Left renal cortex interstitium (tissue), 4 donors: ENCODE measurements at places on chromosomes 7 and 10.

DNA sequence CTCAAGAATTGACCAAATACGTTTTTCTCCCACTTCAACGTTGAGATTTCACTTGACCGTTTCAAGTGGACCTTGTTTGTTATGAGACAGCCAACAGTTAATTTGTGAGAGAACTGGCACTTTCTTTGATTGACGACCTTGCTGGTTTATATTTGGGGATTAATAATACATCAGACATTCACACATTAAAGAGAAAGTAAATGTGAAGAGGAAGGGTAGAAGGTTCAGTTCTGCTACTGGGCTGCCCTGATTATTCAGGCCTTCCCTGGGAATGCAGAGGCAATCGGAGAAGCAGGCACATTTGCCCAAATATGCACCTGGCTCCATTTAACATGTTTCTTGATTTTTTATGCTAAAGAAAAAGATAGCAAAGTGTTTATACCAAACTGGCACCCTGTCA is 114.1 kb downstream of the POU6F2 start:
- no peak for DNase-seq

GRCh38 chr7:7577888-7578287 is 11.2 kb downstream of the MIOS start:
- no peak for DNase-seq

DNA sequence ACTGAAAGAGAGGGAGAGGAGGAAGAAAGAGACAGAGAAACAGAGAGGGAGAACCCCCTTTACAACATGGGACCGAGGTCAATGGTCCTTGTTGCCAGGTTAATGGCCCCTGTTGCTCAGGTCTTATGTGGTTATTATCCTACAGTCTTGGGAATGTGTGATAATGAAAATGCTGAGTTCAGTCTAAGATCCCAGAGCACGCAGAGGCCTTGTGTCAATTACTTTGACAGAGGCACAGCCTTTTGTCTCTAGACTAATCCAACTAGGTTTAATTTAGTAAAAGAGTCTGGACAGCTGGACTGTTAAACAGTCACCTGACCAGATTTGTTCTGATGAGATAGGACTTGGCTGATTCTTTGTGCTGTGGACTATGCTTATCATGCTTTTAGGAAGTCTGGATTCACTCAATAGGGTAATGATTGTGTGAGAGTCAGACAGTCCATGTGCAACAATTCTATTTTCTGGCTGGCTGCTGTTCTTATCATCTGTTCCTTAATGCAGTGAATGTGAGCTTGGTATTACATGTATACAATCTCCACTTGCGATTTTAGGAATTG is 157.4 kb upstream of the MAGI2 start:
- DNase-seq: no peak

DNA sequence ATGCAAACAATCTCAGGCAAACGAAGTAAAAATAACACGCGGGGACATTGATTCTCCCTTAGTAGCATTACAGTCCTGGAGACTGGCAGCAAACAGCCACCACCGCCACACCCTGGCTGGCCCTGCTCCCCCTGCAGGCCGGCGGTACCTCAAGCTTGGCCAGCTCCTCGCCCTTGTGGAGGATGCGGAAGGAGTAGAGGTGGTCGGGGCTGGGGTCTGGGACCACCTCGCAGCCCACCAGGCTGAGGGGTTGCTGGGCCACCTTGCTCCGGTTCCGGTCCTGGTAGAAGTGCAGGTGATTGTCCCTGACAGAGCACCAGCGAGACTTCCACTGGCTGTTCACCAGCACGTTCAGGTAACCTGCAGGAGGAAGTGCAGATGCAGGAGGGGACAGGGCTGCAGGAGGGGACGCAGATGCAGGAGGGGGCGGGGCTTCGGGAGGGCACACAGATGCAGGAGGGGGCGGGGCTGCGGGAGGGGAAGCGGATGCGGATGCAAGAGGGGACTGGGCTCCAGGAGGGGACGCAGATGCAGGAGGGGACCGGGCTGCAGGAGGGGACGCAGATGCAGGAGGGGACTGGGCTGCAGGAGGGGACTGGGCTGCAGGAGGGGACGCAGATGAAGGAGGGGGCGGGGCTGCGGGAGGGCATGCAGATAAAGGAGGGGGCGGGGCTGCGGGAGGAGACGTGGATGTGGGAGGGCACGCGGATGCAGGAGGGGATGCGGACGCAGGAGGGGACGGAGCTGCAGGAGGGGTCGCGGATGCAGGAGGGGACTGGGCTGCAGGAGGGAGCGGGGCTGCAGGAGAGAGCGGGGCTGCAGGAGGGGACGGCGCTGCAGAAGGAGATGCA is 65.7 kb downstream of the VWA2 start:
- DNase-seq: peak; percentile 22

DNA sequence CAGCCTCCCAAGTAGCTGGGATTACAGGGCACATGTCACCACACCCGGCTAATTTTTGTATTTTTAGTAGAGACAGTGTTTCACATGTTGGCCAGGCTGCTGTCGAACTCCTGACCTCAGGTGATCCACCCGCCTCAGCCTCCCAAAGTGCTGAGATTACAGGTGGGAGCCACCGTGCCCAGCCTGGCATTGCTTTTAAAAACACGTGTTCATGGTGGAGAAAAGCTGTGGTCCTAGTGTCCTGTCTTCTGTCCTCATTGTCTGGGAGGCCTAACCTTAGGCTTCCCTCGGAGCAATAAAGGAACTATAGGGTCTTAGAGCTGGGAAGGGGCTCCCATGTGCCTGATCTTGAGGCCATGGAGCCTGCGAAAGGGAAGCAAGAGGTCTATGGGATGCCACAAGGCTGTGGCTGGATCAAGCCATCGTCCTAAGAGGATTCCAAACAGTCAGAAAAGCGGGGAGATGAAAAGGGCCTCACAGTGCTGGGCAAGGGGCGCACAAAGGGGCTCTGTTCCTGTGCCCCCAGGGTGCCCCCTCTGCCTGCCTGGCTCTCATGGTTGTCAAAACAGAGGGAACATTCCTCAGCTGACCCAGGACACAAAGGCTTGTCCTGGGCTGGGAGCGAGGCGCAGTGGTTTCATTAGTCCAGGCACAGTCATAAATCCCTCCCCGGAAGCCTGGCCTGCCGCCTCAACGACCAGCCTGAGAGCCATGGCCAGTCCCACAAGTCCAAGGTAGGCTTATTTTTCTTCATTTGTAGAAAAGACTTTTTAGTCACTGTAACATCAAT is 106.6 kb upstream of the TNS3 start:
- DNase-seq: no peak

DNA sequence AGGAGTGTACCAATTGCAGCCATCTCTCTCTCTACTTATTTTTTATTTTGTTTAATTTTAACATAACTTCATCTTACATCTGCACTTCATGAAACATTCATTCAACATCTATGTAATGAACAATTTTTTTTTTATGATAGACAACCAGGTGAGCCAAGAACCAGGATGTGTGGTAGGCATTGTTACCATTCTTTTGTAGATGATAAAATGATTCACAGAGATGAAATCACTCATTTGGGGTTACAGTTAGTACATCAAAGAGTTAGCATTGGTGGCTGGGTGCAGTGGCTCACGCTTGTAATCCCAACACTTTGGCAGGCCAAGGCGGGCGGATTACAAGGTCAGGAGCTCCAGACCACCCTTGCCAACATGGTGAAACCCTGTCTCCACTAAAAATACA is 127.8 kb downstream of the HDAC9 start:
- no peak for DNase-seq

DNA sequence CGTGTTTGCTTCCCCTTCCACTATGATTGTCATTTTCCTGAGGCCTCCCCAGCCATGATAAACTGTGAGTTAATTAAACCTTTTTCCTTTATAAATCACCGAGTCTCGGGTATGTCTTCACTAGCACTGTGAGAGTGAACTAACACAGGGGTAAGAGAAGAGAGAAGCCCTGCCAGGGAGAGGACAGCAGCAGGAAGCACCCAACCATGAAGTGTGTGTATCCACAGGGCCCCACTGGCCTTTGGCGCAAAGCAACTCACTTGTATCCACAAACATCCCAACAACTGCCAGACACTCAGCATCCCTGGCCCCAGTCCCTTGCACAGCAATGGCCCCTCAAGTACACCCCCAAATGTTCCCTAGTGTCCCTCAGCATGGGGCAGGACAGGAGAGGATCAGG is 115.1 kb downstream of the MAD1L1 start:
- DNase-seq: no peak

- no peak for DNase-seq
Measured at GRCh38 chr10:100709146-100710082, 36.0 kb upstream of the PAX2 start.

DNA sequence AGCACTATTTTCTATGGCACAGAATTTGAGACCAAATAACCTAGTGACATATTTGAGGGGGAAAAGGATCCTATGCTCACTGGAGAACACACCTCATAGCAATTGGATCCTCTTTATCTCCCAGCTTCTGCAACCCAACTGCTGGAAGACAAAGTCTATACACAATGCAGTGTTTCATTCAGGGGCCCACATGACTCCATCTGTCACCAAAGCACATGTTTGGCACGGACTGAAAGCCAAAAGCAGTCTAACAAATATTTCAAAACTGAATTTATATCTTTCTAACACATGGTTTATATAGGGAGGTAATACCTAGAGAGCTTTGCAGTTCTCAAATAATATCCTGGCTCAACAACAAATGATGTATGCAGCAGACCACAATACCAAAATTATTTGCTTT is 39.2 kb downstream of the ADAM12 start:
- no peak for DNase-seq

DNA sequence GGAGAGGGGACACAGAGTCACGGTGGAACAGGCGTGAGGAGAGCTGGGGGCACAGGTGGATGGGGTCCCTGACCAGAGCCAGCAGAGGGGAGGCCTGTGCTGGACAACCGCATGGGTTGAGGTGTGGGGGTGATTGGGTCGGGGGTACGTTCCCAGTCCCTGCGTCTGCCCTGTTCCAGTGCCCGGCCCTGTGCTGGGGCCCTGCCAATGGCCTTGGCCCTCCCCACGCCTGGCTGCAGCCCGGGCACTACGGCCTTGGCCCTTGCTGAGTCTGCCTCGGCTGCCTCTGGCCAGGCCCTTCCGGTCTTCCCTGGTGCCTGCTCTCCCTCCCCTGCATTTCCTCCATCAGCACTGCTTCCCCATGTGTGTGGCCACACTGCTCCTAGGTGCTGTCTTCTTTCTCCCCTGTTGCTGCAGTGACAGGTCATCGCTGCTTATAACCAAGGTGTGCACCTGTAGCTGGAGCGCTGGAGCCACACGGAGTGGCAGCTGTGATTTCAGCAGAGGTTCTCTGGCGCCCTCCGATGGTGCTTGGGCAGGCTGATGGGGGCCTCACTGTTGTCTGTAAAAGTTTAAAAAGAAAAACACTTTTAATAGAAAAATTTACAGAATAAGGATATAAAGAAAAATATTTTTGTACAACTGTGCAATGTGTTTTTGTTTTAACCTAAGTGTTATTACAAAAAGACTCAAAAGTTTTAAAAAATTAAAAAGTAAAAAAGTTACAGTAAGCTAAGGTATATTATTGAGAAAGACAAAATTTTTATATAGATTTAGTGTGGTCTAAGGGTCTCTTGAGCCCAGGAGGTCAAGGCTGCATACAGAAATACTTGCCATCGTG is 45.2 kb upstream of the BHLHA15 start:
- no peak for DNase-seq

GRCh38 chr7:1463676-1464223 is 4.5 kb upstream of the MICALL2 start:
- DNase-seq: no peak

- no peak for DNase-seq
Measured at GRCh38 chr7:128027485-128027980, 3.7 kb downstream of the LRRC4 start.

DNA sequence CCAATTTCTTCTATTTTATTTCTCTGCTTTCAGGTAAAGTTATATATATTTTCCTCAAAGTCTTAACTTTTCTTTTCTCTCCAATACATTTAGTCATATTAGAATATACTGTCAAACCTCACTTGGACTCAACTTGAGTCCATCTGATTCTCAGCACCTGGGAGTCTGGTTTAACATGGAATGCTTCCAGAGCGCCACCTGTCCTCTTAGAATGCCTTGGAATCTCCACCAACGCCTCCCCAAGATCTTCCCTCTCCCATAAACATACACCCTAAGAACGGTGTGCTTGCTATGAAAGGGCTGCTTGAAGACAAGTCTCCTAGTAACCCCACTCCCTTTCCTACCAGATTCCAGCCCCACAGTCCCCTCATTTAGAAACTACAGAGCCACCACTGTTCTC is 229.1 kb upstream of the MKLN1 start:
- DNase-seq: no peak

DNA sequence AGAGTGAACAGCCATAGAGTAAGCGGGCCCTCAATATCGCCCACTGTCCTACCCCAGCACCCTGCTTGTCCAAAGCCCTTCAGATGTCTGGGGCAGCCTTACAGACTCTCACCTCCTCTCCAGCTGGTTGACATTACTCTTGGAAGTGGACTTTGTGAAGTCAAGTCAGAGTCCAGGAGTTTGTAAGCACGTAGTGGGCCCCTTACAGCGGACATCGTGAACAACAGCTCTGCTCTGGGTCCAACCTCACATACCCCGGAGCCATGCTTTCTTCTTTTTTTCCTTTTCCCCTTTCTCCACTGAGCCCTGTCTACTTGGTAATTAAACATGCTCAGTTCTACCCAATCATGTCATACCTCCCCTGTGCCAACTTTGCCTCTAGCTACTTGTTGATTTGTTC is 17.5 kb downstream of the HNRNPF start:
- DNase-seq: no peak

DNA sequence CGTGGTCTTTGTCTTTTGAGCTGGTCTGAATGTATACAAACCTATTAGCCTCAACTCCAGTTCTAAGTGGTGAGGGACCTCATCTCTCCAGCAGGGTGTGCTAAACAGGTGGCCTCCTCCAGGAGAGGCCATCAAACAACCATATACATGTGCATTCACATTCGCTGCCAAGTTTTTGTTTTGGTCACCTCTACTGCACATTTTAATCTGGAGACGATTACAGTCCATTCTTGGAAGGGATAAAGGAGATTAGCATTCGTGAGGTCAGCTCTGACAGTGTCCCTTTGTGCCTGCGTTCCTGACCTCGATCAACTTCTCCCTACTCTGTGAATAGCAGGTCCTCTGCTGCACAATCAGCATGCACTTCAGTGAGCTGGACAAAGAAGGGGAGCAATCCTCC is 60.8 kb downstream of the RHOBTB1 start:
- no peak for DNase-seq

GRCh38 chr10:110901954-110902819 is 16.8 kb downstream of the BBIP1 start:
- DNase-seq: no peak

- DNase-seq: no peak
Measured at GRCh38 chr10:29142516-29143314, 146.2 kb upstream of the LYZL1 start.

DNA sequence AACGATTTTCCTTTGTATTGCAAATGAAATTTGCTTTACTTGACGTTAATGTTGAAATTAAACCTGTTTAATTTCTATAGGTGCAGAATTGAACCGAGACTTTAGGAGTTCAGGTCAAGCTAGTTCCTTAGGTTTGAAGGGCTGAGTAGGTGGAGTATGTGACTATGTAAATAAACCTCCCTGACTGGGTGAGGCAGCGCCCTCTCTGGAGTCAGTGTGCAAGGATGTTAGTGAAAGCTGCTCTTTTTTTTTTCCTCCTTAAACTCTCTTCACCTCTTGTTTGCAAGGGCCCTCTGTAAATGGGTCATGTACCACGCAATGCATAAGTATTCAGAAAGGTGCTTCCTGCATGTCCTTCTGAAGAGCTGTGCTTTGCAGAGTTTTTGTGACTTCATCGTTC is 33.8 kb downstream of the GALNT17 start:
- DNase-seq: no peak
